Activated CD8-positive, alpha-beta T cell treated with anti-CD3 and anti-CD28 coated beads, Interleukin-2, amount 10 ng/mL, durations not matched to agents 7 days and 5 days (primary cell): ENCODE measurements at places on chromosomes 12 and 14. TPM values are rescaled to one million over a fixed set of nuclear protein-coding genes. Genes with fewer than 3 reads are reported as not detected.

- H3K4me1 ChIP-seq = peaks cover 62% of the 10 kb centered on the region
- peak; percentile 94 for DNase-seq
- peak overlapping the region; percentile 45 for H3K4me3 ChIP-seq
These were observed 18.0 kb upstream of the DYRK2 start for GRCh38 chr12:67630373-67631088.

DNA sequence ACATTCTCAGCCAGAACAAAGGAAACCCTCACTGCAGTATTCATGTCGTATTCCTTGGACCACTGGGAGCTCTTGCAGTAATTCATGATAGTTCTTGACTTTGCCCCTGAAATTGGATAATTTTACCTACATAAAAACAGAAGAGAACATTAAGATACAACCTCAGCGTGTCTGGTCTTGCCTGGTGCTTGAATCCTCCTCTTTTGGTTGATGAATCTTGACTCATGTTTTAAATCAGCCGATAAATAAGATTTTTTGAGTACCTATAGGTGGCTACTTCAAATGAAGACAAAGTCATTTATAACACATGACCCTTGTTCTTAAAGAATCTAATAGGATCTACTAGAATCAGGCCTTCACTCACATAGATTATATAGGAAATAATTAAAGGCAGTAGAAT is 221.0 kb downstream of the PTPRO start:
- H3K36me3 ChIP-seq = peaks cover 4% of the 10 kb centered on the region
- H3K27ac ChIP-seq = no peak overlapping the region
- no peak for DNase-seq

DNA sequence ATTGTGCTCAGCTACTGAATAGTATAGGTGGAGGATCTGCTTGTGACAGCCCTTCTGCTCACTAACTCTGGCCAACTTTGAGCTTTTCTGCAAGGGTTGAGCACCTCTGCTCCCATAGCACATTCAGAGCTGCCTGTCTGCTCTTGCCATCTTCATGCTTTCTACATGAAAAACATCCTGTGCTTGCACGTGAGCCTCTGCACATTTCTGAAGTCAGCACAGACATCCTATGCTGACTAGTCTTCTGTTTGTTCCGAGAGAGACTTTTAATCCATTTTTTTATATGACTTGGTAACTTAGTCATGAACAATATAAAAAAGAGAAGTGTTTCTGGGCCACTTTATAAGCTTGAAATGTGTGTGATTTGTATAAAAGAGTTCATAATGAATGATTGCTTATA is 969.3 kb downstream of the TMTC2 start:
- no peaks in the 10 kb centered on the region for H3K4me1 ChIP-seq
- H3K4me3 ChIP-seq = no peak overlapping the region
- no peak overlapping the region for H3K27ac ChIP-seq
- H3K27me3 ChIP-seq = no peaks in the 10 kb centered on the region
- no peak for DNase-seq

DNA sequence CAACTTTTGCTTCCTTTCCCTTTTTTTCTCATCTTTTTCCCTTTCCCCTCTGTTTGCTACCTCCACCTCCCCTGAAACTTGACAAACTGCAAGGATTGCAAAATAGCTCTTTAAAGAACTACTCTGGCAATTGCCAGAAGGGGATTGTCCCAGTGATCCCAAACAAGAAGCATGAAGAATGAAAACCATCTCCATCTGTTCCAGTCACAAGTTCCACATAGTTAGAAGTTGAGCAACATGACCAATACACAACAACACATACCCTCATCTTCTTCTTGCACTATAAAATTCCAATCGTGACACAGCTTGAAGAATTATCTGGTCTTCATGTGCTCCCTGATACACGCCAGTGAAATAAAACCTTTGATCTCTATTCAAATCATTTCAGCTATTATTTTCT is 93.7 kb upstream of the USP15 start:
- H3K36me3 ChIP-seq = no peaks in the 10 kb centered on the region
- no peaks in the 10 kb centered on the region for H3K27me3 ChIP-seq
- H3K4me1 ChIP-seq = no peaks in the 10 kb centered on the region
- H3K4me3 ChIP-seq = no peak overlapping the region
- no peak overlapping the region for H3K27ac ChIP-seq

DNA sequence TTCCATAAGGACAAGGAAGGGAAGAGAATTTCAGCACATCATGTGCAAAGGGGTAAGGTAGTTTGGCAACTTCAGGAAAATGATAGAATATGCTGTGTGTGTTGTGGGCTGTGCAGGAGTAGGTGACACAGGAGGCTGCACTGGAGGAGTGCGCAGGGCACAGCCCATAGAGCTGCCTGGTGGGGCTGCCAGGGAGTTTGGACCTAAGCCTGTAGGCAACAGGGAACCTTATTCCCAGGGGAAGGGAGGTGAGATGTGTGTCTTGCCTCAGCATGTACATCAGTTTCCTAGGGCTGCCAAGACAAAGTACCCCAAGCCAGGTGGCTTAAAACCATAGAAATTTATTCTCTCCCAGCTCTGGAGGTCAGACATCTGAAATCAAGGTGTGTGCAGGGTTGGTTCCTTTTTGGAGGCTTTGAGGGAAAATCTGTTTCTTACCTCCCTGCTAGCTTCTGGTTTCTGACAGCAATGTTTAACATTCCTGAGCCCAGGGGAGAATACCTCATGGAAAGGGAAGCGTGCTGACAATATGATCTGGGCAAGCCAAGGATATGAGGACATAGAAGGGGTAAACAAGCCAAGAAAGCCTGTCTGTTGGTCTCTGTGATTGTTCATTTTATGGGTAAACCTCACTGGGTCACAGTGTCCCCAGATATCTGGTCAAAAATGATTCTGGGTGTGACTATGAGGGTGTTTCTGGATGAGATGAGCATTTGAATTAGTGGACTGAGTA is 174.0 kb upstream of the NTF3 start:
- no peak overlapping the region for H3K27ac ChIP-seq
- no peak overlapping the region for H3K4me3 ChIP-seq

DNA sequence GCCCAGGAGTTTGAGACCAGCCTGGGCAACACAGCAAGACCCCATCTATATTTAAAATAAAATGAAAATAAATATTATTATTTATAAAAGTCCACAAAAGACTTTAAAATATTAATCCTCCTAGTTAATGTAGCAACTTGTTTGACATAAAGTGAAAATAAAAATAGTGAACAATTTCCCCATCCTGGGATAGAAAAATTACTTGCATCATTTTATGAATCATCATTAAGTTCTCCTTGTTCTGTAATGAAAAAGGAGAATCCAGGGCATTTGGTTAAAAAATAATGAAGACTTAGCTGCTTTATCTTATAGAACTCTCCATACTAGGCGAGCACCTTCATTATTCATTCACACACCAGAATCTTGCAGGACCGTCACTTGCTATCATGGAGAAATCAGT is 66.1 kb downstream of the ELK3 start:
- no peak for DNase-seq
- peaks cover 5% of the 10 kb centered on the region for H3K4me1 ChIP-seq
- H3K36me3 ChIP-seq = peaks cover 43% of the 10 kb centered on the region
- H3K27me3 ChIP-seq = no peaks in the 10 kb centered on the region

KRT85 gene
- total RNA-seq = not detected
